Activated T-helper 17 cell treated with anti-CD3 and anti-CD28 coated beads, Interleukin-2, amount 50 U/mL, for 72 hours (primary cell): ENCODE measurements at places on chromosomes 7 and 10. TPM values are rescaled to one million over a fixed set of nuclear protein-coding genes. Genes with fewer than 3 reads are reported as not detected.

DNA sequence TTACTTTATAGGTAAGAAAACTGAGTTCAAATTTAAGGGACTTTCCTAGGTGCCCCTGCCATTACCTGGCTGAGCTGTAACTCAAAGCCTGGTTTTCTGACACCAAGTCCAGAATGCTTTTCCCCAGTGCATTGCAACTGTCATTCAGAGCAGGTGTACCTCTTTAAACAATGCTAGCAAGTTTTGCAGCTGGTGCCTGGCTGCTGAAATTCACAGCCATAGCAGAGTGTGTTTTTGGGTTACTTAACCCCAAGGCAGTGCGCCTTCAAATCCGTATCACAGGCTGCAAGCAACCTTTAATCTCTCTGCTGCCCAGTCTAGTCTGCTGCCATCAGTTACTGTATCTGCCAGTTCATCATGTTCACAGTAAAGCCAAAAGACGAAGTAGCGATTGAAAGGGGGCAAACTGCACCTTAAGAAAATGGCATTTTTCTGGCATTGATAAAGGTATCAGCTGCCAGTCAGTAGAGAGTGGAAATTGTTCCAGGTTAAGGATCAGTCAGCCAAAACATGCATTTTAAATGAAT is 265.4 kb downstream of the CSTF2T start:
- no peak for ATAC-seq

The ANKRD61 gene
- total RNA-seq: 0.26 TPM

DNA sequence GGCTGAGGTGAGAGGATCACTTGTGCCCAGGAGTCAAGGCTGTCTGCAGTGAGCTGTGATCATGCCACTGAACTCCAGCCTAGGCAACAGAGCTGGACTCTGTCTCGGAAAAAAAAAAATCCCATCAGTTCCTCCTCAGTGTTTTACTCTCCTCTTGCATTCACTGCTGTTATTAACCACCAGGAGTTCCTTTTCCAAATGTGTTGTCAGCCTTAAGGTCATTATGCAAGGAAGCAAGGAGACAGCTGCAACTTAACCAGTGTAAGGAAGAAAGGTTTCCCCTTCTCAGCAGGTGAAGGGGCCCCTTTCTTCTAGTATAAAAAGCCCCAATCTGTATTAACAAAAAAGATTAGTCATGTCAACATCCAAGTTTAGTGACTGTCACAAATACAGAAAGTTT is 86.6 kb upstream of the LEP start:
- ATAC-seq: no peak

The ITGB1 gene
- total RNA-seq: 125 TPM

The PRKCQ gene
- total RNA-seq: 35.3 TPM

GRCh38 chr10:99695761-99696160 is 36.2 kb downstream of the COX15 start:
- ATAC-seq: no peak

DNA sequence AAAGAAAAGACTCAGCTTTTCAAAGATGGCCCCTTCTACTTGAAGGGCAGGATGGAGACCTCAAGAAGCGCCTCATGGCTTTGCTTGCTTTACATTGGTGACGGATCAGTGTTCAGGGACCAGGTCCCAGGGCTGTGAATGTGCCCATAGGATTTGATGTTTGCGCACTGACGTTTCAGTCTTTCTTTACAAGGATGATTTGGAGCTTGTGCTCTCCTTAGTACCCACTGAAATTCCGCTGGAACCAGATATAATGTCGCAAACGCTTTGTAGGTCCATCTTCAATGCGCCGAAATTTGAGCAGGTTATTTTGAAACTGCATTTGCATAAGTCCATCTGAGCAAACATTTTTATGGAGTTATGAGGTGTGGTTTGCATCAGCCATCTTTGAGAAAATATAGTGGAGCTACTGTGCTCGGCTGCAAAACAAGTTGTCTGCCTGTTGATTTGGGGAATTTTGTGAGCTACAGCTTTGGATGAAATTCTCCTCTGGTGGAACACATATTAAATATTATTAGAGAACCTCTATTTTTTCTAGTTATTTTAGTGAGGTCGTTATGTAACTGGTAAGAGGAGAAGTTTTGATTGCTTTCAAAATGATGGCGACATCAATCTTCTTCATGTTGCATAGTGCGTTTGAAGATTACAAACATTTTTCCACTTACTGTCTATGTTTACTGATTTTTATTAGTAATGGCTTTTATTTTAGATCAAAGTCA is 2.4 kb downstream of the RBM20 start:
- no peak for ATAC-seq

DNA sequence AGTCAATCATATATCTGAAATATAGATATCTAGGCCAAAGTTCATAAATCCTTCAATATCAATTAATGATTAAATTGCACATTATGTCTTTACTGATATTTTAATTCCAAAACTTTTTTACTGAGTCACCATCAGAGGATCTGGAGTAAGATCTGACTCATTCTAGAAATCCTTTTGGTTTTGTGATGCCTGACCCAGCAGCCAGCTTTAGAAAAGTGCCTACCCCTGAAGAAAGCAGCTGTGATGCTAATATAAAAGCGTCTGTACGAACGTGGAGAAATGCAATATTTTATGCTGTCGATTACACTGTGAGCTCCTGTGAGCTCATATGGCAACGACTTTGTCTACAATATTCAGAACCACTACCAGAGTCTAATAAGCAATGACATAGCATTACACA is 142.5 kb upstream of the LRRTM3 start:
- ATAC-seq: no peak

The CYP2C19 gene
- not detected for total RNA-seq

The RBP3 gene
- not detected for total RNA-seq

GRCh38 chr7:33099154-33099940 is 9.9 kb downstream of the RP9 start:
- no peak for ATAC-seq

DNA sequence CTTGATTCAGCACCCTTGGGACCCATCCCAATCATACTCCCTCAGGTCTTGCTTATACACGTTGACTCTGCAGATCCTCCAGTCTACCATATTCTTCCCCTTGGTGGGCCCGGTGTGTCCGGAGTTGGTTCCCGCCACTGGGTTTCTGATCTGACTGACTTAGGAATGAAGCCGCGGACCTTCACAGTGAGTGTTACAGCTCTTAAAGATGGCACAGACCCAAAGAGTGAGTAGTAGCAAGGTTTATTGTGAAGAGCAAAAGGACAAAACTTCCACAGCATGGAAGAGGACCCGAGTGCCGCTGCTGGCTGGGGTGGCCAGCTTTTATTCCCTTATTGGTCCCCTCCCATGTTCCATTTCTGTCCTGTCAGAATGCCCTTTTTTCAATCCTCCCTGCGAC is 5.9 kb upstream of the GDF10 start:
- ATAC-seq: no peak

The COL28A1 gene
- 0.13 TPM for total RNA-seq

GRCh38 chr7:44587843-44588711 is 6.0 kb upstream of the TMED4 start:
- peak; percentile 85 for ATAC-seq

DNA sequence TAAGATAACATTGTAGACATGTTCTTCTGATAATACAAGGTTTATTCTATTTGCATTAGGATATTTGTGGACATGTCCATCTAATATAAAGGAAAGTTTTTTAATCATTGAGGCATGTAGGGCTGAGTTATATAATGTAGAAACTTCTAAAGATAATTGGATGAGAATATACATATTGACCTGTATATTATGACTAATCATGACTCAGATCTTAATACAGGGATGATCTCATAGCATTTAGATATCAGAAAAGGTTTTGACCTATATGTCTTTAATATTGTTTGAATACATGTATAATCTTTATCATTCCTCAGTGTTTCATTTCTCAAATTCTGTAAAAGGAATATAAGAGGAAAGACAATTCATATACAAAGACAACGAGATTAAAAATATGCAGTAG is 39.2 kb downstream of the CD36 start:
- no peak for ATAC-seq

The PIK3CG gene
- 21.6 TPM for total RNA-seq

DNA sequence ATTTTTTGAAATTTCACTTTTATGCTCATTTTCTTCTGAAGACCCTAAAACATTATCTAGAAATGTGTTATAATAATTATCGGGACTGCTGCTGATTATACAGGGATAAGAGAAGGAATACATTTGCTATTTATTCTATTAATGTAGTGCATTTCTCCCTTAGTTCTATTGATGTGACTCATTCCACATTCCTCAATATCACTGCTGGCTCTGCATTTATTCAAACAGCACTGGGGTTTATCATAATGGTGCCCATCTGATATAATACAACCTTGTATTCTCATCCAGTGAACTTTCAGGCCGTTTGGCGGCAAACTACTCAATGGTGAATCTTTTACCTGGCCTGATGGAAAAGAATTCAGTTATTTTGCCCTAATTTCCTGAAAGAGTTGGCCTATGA is 7.8 kb downstream of the KCND2 start:
- ATAC-seq: no peak

GRCh38 chr10:44369854-44370253 is 15.0 kb downstream of the CXCL12 start:
- no peak for ATAC-seq

The EPHB6 gene
- total RNA-seq: 14.9 TPM

DNA sequence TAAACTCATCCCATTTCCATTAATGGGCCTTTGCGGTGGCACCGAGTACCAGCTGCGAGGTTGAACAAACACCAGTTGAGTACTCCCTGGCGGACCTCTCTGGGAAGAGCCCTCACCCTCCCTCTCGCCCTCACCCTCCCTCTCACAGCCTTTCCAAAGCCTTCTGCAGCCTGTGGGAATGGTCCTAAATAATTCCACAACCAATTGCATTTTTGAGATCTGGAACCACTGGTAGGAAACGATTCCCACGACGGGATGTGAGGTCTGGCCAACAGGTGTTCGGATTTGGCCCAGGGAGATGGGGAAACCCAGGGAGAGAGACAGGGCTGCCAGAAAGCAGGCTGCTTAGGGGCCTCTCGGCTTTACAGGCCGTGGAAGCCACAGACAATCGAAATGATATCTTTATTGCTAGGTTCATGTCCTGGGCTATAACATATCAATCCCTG is 5.3 kb downstream of the PTF1A start:
- no peak for ATAC-seq

The TBC1D12 gene
- total RNA-seq: 0.84 TPM
